Astrocyte (in vitro differentiated cells and primary cell): ENCODE measurements at places on chromosomes 5 and 9. TPM values are rescaled to one million over a fixed set of nuclear protein-coding genes. Genes with fewer than 3 reads are reported as not detected.

Gene ALDH1A1
- 1.5 and 2.1 TPM in 2 replicates for total RNA-seq

GRCh38 chr5:31894141-31894540, 255.2 kb downstream of the PDZD2 start:
- DNase-seq, result no peak

DNA sequence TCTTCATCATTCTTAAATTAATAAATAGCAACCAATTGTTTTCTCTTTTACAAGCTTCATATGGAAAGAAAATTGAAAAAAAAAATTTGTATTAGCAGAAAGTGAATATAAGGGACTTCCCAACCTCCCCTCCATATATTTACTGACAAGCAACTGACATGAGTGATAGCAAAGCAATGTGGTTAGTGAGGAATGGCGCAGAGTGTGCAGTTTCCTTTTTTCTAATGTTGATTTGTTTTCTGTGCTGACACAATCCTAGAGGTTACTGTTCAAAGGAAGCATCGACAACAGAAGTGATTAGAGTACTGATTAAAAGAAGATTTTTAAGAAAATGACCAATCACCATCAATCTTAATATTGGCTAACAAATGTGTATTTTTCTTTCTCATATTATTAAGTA, 1.7 kb upstream of the PTGER4 start:
- DNase-seq, result no peak

Gene ECSCR
- total RNA-seq, result 0.96 and 1.00 TPM in 2 replicates

GRCh38 chr5:42645138-42645537, 111.5 kb upstream of the CCDC152 start:
- peak; percentile 27 for DNase-seq

- no peak for DNase-seq
These were observed 113.5 kb downstream of the FEM1C start for GRCh38 chr5:115431116-115431515.

- DNase-seq, result no peak
These were observed 92.5 kb upstream of the RARS1 start for GRCh38 chr5:168393773-168394172.

GRCh38 chr5:96333391-96333790, 99.7 kb downstream of the PCSK1 start:
- no peak for DNase-seq

DNA sequence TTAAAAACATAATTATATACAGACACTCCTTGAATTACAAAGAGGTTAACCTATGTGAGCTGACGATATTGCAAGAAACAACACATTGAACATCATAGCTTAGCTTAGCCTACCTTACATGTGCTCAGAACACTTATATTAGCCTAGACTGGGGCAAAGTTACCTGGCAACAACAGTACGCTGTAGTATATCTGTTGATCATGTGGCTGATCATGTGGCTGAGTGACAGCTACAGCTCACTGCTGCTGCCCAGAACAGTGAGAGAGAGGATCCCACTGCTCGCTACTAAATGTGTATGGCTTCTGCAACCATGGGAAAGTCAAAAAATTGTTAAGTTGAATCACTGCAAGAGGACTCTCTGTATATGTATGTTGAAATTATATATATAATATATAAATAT, 169.9 kb downstream of the CDH9 start:
- DNase-seq, result no peak

GRCh38 chr9:19379697-19380046, 364 bp downstream of the RPS6 start:
- DNase-seq, result no peak

DNA sequence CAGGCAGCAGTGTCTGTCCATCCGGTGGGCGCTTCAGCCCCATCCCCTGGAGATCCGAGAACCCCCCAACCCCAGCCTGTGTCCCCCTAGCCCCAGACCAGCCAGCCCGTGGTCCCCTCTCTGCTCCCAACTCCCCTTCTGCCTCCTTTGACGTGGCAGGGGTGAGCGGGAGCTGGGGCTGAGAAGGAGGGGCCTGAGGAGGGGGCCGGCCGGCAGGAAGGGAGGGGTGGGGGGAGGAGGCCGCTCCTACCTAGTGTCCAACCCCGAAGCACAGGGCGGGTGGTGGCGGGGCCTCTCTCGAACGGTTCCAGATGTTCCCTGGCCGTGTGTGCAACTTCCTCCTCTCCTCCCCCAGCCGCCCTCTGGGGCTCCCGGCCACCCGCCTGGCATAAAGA, 31.0 kb downstream of the GOLGA2 start:
- peak; percentile 61 for DNase-seq

Gene CDC14B
- 21.0 and 22.5 TPM in 2 replicates for total RNA-seq

Gene PCA3
- not detected in 2 replicates for total RNA-seq

GRCh38 chr5:122350496-122350895, 38.5 kb downstream of the SNCAIP start:
- DNase-seq, result no peak

- DNase-seq, result peak; percentile 83
These were observed at the start of gene MEF2C for GRCh38 chr5:88883059-88883835. MEF2C (minus strand) TSS chr5:88883184; CDS start chr5:88823788, 59,396 bp downstream.

- no peak for DNase-seq
These were observed 14.1 kb downstream of the BTNL9 start for GRCh38 chr5:181054138-181054537.

DNA sequence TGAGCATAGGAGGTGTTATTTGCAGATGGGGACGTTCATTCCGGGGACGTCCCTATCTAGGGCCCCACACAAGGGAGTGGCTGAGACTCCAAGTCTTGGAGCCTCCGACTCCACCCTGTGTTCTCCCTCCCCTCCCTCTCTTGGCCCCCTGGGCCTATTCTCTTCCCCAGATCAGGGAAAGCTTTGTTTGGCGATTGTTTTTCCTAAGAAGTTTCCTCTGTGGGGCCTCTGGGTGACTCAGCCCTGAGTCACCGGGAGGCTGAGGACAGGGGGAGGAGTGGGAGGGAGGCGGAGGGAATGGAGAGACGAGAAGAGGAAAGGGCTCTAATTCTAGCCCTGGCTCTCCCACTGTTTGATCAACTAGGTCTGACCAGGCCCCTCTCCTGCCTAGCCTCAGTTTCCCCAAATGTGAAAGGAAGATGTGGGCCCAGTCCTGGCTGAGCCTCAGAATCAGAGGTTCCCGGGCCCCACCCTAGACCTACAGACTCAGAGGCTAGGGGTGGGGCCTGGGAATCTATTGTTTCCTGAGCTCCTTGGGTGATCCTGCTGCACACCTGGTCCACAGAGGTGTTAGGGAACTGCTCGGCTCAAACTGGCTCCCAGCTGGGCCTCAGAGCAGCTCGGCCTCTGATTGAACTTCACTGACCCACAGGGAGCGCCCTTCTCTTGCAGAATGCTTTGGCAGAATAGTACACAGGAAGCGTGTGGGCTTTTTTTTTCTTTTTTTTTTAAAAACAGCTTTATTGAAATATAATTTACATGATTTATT, 19.2 kb downstream of the GSN start:
- DNase-seq, result peak; percentile 89
